ENCODE measurements at places on chromosomes 7 and 10.

GRCh38 chr7:1106063-1106792, 18.3 kb downstream of the GPER1 start:
- no peak for DNase-seq

GRCh38 chr10:52170776-52171175, 143.3 kb upstream of the DKK1 start:
- no peak for DNase-seq

DNA sequence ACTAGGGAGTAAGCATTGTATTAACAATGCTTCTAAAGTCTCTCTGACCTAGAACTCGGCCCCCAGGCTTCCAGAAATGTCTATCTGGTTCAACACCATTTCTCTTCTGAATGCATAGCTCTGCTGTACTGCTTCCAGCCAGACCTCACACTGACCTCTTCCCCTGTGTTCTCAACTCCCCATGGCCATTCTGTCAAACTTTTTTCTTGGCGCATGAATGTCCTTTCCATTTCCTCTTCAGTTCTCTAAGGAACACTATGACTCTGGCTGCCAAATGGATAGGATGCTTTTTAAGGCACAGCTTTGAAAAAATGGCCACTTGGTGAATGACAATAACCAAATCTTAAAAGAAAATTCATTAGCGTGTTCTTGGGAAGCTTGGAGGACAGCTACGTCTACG, 425.8 kb downstream of the ETV1 start:
- DNase-seq, result no peak

DNA sequence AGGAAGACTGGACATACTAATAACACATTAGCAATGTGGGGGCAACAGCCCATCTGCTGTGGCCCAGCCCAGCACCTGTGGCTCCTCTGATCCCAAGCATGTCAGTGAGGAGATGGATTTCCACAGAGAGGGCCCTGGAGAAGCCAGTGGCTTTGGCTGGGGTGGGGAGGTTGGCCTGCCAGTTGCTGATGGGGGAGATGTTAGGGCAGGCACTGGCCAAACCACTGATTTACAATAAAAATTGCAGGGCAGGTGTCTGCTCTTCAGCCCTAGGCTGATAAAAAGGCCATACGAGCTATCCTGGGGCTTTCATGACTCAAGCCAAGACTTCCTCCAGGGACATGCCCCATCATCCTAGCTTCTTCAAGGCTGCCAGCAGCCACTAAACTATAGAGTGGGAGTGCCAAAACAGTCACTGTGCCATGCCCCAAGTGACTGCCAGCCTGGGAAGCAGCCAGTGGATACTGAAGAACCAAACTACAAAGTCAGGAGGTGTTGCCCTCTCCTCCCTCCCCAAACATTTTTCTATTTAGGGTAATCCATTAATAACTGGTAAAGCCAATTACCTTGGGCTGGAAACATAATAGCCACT, 37.8 kb downstream of the DPCD start:
- DNase-seq, result no peak

GRCh38 chr7:133530682-133531081, 277.8 kb downstream of the EXOC4 start:
- DNase-seq, result no peak

GRCh38 chr10:44380829-44381600, 3.9 kb downstream of the CXCL12 start:
- no peak for DNase-seq

DNA sequence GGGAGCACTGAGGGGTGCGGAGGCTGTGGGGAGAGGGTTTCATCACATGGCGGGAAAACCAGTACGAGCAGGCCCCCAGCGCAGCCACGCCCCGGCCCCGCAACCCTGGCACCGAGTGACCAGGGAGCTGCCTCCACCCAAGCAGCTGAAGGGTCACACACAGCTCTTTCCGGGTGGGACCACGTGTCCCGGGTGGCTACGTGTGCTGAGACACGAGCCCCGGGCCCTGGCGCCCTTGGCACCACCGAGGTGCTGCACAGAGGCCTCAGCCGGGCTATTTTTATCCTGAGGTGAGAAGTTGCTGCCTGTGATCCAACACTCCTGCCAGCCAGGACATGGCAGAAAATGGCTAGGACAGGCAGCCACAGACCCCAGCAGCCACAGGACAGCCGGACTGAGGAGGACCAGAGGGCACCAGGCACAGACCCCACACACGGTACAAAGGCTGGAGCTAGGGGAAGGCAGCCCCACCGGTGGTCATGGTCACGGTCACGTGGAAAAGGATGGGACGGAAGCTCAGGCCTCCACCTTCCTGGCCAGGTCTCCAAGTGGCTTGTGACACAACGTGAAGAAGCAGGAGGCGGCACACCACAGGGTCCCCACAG, 223.7 kb downstream of the MAD1L1 start:
- no peak for DNase-seq

DNA sequence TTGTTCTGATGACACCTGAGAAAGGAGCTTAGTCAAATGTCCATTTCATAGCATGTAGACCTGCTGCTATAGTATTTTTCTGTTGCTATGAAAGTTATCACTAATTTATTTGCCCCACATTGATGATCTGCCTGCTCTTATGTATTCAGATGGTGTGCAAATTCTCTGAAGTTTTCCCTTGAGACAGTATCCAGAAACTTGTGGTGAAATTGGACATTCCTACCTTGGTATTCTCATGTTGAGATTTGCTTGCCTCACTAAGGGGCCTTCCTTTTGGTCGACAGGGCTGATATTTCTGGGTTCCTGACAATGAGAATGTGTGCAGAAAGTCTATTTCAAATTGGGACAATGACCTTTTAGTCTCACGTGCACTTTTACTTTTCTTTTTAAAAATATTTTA, 253.2 kb upstream of the FZD8 start:
- DNase-seq, result no peak

GRCh38 chr10:13536674-13537366, 8.0 kb upstream of the BEND7 start:
- DNase-seq, result peak; percentile 35

GRCh38 chr10:21530641-21531040, 3.4 kb upstream of the MLLT10 start:
- no peak for DNase-seq

GRCh38 chr7:36604806-36605205, 119.5 kb downstream of the AOAH start:
- no peak for DNase-seq

- DNase-seq, result no peak
These were observed 639.0 kb downstream of the AUTS2 start for GRCh38 chr7:70237256-70237655.

- DNase-seq, result no peak
These were observed 54.5 kb downstream of the INSIG1 start for GRCh38 chr7:155352076-155352752.

DNA sequence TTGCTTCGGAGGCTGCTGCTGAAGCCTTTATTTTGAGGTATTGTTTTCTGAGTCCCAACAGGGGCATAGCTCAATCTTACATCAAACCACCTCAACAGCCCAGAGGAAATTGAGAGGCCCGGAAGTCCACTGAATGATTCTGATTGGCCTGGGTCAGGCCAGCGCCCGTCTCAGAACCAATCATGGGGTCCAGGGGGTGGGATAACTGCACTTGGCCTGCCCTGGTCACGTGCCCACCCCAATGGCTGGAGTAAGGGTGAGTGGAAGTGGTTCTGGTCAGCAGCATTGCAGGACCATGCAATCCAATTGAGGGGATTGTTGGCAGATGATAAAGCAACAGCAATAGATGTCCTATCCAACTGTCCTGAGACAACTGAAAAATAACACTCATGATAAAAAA, 190.6 kb downstream of the HERPUD2 start:
- DNase-seq, result no peak

DNA sequence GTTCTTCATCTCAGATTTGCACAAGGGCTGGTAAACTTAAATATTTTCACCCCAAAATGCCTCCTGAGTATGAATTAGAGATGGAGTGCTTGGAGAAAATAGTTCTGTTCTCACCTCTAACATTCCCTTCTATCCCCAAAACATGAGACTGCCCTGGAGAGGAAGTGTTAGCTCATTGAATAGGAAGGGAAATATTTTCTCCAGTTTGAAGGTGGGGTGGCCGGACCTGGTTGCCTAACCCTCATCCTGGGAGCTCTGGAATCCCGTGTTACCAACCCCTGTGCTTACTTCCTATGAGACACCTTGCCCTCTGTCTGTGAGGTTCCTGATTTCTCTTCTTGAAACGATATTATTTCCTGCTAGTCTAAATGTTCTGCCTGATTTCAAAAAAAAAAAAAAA, 779 bp downstream of the IFIT2 start:
- DNase-seq, result no peak

DNA sequence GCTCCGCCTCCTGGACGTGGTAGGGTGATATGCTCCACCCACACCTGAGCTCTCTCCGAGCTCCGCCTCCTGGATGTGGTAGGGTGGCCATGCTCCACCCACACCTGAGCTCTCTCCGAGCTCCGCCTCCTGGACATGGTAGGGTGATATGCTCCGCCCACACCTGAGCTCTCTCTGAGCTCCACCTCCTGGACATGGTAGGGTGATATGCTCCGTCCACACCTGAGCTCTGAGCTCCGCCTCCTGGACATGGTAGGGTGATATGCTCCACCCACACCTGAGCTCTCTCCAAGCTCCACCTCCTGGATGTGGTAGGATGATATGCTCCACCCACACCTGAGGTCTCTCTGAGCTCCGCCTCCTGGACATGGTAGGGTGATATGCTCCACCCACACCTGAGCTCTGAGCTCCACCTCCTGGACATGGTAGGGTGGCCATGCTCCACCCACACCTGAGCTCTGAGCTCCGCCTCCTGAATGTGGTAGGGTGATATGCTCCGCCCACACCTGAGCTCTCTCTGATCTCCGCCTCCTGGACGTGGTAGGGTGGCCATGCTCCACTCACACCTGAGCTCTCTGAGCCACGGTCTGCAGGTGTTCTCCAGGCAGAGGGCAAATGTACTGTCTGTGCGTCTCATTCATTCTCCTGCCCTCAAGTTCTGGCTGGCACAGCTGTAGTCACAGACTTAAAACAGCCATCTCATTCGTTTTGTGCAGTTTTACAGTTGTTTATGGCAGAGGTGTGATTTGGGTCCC, 252.4 kb downstream of the DIP2C start:
- no peak for DNase-seq

- DNase-seq, result no peak
These were observed 10.6 kb downstream of the ZCCHC24 start for GRCh38 chr10:79434821-79435251.

- no peak for DNase-seq
These were observed 150.2 kb upstream of the CACNA2D1 start for GRCh38 chr7:82593780-82594179.

DNA sequence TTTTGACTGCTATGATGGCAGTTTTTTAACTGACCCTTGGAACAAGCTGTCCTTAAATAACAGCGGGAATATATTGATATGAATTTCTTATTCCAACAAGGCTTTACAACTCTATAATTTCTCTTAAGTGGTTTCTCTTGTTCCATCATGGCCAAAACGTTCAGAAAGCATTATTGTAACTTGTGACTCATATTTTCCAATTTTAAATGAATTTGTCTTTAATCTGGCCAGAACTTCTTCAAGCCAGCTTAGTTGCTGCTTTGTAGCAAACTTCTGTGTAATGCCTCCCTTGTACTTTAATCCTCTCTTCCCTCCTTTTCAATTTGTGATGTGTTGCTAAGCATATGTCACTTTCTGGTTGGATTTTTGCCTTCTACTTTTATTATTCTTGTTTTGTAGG, 271.9 kb downstream of the KIF20B start:
- DNase-seq, result no peak

DNA sequence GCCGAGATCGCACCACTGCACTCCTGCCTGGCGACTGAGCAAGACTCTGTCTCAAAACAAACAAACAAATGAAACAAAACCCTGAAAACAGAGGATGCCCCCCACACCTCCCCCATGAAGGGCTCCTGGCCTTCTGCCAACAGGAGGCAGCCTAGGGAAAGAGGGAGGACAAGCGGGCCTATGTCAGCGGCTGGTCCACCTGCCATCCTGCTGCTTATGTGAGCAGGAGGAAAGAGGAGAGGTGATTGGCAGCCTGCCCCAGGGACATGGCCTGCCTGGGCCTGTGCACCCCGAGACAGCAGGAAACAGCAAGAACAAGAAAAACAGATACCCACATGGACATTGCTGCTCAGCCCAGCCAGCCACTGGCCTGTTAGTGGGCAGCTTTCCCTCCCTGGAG, 9.1 kb upstream of the ZNF316 start:
- DNase-seq, result no peak

- DNase-seq, result no peak
These were observed 62.7 kb upstream of the DDC start for GRCh38 chr7:50627824-50628361.

GRCh38 chr7:13021566-13022300, 334.3 kb downstream of the ARL4A start:
- DNase-seq, result no peak

DNA sequence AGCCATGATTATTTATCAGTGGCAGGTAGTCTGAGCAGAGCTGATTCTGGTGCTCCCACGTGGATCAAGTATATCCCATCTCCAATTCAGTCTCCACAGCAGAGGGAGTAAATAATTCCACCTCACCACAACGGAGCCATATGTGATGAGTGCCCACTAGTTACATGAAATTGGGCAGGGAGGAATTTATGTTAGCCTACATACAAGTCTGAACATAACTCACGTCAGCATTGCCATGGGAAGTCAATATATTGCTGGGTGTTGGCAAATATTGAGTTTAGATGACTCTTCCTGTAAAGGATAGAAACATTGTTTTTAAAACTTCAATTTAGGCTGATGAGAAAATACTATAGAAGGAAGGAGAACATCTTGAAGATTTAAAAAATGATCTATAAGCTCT, 269.0 kb upstream of the BMPER start:
- no peak for DNase-seq

DNA sequence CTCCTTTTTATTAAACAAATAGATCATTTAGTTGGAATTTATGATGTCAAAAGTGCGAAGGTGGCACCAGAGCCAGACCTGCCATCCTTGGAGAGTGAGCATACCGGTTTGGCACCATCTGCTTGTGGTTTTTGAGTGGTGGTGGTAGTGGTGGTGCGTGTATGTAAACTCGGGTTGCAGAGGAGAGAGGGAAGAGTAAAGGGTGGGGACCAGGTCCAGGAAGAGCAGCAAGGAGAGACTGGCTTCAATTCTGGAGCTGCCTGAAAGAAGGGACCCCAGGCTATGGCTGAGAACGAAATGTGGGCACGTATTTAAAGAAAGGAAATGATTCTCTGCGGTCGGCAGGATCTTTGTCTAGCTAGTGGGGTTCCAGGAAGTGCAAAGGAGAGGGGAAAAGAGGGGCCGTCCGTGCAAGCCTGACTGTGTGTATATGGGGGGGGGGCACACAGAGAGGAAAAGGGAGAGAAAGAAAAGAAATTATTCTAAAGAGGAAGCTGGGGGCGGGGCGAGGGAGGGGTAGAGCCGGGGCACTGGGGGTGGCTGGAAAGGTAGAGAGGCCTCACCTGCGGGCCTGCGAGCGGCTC, 448 bp upstream of the GOLGA7B start:
- DNase-seq, result no peak

DNA sequence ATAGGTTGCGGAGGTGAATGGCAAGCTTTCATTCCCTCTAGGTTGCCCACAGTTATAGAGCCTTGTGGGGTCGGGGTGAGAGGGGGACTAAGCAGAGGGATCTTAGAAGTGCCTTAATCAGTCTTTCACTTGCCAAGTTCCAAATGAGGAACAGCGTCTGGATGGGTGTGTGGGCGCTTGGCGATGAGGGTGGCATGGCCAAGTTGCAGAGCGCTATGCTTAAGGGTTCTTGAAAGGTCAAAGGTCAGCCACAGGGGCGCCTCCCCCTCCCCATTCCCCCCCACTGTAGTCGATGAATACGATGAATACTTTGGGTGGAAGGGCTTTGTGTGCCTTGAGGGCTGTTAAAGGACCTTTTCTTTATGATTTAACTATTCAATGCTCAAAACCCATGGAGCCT, 185.0 kb downstream of the TCF7L2 start:
- DNase-seq, result no peak

- DNase-seq, result peak; percentile 60
These were observed 1.3 kb upstream of the ACBD5 start for GRCh38 chr10:27241652-27242472.

- no peak for DNase-seq
These were observed 86.7 kb downstream of the KLF6 start for GRCh38 chr10:3698312-3698711.
